ENCODE measurements at places on chromosomes 7 and 10.

- DNase-seq, result no peak
Observed at GRCh38 chr7:155824227-155824886, 12.1 kb upstream of the SHH start.

DNA sequence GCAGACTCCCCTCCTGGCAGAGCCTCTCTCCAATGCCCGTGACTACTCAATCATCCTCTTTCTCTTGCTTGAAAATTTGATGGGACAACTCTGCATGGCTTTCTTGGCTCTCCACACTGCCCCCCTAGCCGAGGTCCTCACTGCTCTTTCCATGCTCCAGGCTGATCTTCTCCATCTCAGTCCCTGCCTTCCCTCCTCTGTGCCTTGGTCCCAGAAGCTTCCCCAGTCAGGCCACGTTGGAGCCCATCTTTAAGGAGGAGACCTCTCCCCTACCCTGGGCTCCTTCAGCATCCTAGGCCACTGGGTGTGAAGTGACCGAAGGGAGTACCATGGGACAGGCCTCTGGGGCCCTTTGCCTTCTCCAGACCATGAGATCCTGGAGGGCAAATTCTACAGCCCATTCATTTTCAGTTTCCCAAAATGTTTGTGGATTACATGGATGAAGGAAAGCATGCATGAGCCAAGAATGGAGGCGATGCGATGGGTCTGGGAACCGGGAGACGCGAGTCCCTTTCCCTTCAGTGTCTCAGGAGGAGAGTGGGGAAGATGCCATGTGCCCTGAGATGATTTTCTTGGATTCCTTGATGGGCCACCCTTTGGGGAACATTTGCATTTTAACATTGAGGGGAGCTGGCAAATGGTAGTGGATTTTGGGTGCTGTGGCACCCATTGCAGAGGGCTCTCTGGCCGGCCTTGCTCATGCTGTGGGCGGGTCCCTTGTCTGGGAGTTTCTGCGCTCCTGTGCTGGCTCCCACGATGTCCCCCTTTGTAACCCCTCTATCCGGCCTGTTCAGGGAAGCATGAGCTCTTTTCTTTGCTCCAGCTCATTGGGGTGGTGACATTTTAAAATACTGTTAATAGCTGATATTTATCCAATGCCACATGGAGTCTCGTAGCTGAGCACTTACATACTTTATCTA, 376.6 kb downstream of the RPS24 start:
- no peak for DNase-seq

GRCh38 chr7:29609162-29610037, 45.8 kb downstream of the PRR15 start:
- no peak for DNase-seq

DNA sequence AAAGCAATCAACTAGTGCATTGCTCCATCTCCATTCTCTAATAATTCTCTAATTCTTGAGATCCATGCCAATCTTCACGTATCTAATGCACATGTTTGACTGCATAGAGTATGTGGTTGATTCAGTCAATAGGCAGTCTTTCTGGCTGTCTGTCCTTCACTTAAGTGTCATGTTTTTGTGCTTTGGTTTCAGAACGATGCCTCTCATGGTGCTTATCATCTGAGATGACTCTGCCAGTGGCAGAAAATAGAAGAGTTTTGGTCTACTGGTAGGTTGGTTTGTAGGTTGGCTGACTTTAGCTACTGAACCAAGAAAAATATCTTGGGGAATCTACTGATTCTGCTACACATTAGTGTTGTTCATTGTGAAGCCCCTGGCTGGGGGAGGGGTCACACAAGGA, 364.2 kb downstream of the SFMBT2 start:
- DNase-seq, result no peak

- DNase-seq, result no peak
Observed at GRCh38 chr7:97851683-97852082, 20.5 kb downstream of the ASNS start.

Data from stimulated activated CD8-positive, alpha-beta memory T cell treated with anti-CD3 and anti-CD28 coated beads, Interleukin-4, amount 100 ng/mL, for 4 hours (primary cell).